KBM-7 (cell line): ENCODE measurements at places on chromosomes 7 and 10.

DNA sequence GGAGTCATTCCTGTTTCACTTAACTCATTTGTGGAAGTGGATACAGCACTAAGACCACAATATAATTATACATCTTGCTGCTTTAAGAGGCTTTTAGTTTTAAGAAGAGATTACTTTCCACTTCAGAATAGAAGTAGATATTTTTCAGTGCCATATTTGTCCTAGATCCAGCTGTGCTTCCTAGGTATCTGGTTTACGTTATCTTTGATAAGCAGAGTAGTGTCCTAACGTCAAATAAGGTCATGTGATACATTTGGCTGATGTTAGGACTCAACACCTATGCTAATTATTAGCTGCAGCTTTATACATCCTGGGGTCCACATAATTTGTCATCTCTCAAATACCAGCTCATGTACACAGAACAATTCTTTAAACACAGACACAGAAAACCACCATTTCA, 196.2 kb upstream of the SMIM30 start:
- DNase-seq, result no peak

- no peak for DNase-seq
Measured at GRCh38 chr7:13540429-13540828, 449.0 kb downstream of the ETV1 start.

- DNase-seq, result no peak
Measured at GRCh38 chr7:30464231-30464671, 14.3 kb downstream of the NOD1 start.

DNA sequence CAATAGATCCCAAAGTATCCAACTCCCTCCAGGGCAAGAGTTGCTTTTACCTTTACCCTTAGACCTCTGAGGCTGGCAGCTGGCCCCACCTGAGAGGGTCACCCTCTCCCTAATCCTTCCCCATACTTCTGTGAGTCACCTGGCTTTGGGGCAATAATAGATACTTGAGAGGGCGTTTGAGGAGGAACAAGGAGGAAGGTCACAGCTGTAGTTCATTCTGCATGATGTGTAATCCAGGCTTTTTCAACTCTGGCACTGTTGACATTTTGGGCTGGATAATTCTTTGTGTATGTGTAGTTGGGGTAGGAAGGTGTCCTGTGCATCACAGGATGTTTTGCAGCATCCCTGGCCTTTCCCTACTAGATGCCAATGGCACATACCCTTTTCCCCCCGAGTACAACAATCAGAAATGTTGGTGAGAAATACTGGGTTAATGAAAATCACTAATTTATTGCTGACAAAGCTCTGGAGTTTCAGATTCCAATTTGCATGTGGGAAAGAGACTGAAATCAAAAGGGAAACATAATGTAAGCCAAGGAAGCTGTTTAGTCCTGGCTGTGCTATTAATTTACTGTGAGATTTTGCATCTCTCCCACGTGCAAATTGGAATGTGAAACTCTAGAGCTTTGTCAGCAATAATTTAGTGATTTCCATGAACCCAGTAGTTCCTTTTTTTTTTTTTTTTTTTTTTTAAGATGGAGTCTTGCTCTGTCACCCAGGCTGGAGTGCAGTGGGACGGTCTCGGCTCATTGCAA, 3.6 kb downstream of the BLVRA start:
- no peak for DNase-seq

- DNase-seq, result no peak
Measured at GRCh38 chr10:76920581-76920980, 717.0 kb downstream of the KCNMA1 start.

DNA sequence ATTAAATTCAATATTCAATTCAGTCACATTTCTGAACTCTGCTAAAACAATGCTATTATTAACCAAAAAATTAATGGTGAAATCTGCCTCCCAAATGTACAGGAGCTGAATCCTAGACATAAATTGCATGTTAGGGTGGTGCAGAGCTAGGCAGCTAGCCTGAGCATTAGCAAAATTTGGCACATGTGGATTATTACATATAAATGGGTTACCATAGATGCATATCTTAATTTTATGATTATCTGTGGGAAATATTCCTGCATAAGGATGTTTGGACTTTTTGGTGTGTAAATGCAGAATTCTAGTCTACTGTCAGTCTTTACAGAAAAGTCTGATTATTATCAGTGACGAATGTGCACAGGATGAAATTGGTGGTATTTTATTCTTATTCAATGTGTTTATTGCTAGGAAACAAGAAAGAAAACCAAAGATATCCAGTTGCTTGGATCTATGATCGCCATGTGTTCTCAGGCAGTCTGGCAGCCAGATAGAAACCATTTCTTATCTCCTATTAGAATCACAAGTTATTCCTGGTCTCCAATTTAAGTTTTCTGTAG, 150.7 kb downstream of the POU6F2 start:
- DNase-seq, result no peak

GRCh38 chr10:110535958-110536891, 31.3 kb upstream of the SMC3 start:
- peak; percentile 81 for DNase-seq

- no peak for DNase-seq
Measured at GRCh38 chr7:77528368-77528767, 8.7 kb upstream of the PTPN12 start.

DNA sequence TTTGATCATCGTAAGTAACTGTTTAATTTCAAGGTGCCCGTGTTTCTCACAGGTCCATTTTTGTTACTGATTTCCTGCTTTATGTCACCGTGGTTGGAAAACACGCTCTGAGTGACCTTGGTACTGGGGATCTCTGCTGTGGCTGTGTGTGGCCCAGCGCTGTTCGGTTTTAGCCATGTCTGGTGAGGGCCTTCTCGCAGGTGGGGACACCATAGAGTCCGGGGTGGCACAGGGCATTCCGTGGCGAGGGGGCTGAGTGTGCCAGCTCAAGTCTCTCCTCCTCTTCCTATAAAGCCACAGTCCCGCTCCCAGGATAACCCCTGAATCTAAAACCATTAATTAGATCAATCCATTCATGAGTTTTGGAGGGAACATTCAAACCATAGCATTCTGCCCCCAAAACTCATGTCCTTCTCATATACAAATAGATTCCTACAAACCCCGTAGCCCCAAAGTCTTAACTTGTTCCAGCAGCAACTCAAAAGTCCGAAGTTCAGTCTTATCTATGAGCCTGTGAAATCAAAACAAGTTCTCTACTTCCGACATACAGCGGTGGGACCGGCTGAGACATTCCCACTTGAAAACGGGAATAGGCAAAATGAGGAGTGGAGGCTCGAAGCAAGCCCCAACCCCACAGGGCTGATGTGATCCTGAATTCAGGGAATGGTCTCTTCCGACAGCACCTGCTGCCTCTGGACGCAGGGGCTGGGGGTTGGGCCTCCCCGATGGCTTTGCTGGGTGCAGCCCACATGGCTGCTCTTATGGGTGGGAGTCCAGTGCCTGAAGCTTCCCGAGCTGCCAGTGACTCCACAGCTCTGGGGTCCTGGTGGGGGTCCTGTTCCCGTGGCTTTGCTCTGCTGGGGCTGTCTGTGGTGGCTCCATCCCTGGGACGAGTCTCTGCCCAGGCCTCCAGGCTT, 55.0 kb upstream of the NKX6-2 start:
- no peak for DNase-seq

- no peak for DNase-seq
Measured at GRCh38 chr10:126212738-126213137, 175.5 kb downstream of the ADAM12 start.

DNA sequence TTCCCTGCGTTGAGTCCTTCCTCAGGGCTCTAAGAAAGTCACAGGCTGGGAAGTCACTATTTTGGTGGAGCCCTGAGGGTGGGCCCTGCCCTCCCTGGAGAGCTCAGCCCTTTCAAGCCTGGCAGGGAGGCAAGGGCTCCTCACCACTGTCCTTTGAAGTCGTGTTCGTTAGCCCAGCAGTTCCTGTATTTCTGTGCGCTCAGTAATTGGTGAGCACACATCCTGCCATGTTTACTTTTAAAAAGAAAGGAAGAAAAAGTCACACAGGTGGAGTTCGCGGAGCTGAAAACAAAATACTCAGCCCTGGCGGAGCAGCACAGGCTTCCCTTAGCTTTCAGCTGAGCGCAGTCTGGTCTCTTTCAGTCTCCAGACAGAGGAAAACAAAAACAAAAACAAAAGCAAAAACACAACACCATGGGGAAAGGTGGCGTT, 37.1 kb downstream of the PRKCQ start:
- peak; percentile 70 for DNase-seq

DNA sequence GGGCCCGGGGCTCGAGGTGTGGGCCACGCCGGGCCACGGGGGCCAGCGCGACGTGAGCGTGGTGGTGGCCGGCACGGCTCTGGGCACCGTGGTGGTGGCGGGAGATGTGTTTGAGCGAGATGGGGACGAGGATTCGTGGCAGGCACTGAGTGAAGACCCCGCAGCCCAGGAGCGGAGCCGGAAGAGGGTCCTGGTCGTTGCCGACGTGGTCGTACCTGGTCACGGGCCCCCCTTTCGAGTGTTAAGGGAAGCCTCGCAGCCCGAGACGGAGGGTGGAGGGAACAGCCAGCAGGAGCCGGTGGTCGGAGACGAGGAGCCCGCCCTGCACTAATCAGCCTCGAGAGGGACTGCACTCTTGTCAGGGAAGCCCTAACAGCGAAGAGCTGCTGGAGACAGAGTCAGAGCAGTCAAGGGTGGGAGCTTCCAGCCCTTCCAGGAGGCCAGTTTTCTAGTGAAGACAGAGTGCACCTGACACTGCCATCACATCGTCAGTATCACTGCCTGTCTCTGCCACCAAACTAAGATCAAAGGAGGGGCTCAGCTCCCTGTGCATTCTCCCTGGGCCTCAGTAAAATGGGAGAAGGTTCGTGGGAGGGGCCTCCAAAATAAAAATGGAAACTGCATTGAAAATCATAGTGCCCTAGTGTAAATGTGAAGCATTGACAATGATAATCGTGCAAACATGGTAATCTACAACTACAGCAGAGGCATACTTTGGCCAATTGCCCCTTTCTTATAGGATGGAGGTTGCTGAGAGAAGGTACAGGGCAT, 1.3 kb downstream of the MBLAC1 start:
- DNase-seq, result peak; percentile 47

DNA sequence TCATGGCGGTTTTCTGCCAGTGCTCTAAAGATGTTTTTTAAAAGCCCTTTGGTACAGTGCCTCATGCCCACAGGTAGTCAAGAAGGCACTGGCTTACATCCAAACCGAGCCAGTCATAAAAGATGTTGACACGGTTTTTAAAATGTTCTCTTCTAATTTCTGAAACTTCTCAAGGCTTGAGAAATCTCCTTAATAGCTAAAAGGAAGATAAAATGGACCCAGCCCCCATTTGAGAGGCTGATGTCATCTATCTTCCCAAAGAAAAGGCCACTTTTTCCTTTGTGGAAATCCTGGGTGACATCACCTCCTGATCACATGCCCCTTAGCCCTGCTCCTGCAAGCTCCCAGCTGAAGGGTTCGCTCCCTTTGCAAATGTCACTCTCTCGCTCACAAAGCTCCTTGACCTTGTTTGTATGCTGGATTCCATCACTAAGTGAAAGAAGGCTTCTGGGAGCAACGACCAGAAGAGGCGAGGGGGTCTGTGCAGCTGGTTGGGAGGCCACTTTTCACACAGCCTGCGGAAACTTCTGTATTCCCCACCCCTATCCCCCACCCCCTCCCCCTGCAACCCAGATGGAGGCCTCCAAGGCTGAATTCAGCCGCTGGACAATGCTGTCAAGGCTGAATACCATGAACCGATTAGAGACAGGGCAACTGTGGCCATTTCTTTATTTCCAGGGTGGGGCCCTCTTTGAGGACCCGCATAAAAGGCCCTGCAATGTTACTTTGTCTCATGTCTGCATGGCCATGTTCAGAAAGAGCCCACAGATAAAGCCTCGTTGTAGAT, 122.8 kb downstream of the CUBN start:
- DNase-seq, result no peak

DNA sequence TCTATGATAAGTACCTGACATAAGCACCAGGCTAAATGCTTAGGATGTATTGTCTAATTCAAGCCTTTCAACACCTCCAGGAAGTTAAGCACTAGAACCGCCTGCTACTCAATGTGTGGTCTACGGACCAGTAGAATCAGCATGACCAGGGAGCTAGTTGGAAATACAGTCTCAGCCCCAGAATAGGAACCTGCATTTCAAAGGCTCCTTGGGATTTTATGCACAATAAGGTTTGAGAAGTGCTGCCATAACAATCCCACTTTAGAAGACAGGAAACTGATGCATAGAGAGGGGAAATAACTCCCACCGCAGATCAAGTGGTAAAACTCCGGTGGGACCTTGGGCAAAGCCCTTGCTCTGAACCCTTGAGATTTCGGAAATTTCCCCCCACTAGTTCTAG, 8.8 kb upstream of the DUSP5 start:
- peak; percentile 23 for DNase-seq

- peak; percentile 66 for DNase-seq
Measured at GRCh38 chr10:73095481-73096021, 1.1 kb downstream of the P4HA1 start.

- no peak for DNase-seq
Measured at GRCh38 chr10:21160116-21160515, 263.0 kb upstream of the NEBL start.

DNA sequence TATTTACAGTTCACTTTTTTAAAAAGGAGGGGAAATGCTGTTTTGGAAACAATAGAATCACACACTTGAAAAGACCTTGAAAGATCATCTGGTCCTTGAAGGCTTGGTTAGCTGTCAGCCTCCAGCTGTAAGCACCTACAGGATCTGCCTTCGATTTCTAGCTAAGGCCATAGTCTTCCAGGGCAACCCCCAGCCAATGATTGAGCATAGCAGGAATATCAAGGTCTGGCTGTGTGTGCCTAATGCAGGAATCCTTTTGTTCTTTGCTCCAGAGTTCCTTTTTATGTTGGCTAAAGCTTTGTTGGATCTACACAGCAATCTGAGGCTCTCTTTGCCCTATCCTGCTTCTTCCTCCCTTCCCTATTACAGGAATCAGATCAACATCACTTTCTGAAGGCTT, 5.2 kb upstream of the YAE1 start:
- DNase-seq, result no peak

DNA sequence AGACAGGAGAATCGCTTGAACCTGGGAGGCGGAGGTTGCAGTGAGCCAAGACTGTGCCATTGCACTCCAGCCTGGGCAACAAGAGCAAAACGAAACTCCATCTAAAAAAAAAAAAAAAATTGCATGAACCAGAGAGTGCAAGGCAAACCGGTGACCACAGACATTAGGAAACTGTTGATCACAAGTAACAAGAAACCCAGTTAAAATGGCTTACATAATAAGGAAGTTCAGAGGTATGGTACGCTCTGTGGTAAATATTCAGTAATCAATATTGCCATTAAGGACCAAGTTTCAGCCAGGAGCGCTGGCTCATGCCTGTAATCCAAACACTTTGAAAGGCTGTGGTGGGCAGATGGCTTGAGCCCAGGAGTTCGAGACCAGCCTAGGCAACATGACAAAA, 9.2 kb upstream of the NT5C2 start:
- peak; percentile 66 for DNase-seq

- peak; percentile 47 for DNase-seq
Measured at GRCh38 chr7:34091321-34091917, 186.1 kb downstream of the BMPER start.

GRCh38 chr7:139897422-139898090, 68.5 kb downstream of the TBXAS1 start:
- no peak for DNase-seq

- no peak for DNase-seq
Measured at GRCh38 chr7:18873734-18874336, 243.6 kb downstream of the TWIST1 start.

- DNase-seq, result no peak
Measured at GRCh38 chr7:132758986-132759385, 182.7 kb upstream of the PLXNA4 start.

GRCh38 chr7:113752289-113752688, 166.5 kb downstream of the PPP1R3A start:
- DNase-seq, result no peak

GRCh38 chr10:52400562-52400961, 86.5 kb downstream of the DKK1 start:
- no peak for DNase-seq
